ENCODE measurements at places on chromosomes 5 and 9.

- DNase-seq = no peak
These were observed 14.0 kb downstream of the MAP3K1 start for GRCh38 chr5:56829137-56829908.

DNA sequence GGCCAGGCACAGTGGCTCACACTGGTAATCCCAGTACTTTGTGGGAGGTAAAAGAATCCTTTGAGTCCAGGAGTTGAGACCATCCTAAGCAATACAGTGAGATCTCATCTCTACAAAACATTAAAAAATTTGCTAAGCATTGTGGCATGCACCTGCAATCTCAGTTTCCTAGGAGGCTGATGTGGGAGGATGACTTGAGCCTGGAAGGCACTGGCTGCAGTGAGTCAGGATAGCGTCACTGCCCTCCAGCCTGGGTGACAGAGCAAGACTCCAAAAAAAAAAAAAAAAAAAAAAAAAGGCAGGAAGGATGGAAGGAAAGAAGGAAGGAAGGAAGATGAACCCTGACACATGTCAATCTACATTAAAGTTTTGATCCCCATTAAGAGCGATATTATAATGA lies 1452.2 kb upstream of the ACO1 start:
- no peak for DNase-seq

DNA sequence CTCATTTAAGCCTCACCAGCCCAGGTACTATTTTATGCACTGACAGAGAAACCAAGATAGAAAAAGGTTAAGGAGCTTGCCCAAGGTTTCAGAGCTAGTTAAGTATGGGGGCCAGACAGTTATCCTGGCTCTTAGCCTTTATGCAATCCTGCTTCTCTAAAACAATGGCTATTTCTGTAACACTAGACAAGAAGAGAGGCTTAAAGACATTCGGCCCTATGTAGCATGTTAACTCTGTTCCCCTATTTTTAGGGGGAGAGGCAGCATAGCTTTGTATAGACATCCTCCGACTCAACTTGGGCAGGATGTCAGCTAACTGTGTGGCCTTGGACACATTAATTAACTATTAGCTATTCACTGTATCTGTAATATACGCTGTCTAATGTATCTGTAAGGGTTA lies 54.6 kb downstream of the LHFPL2 start:
- DNase-seq = no peak

DNA sequence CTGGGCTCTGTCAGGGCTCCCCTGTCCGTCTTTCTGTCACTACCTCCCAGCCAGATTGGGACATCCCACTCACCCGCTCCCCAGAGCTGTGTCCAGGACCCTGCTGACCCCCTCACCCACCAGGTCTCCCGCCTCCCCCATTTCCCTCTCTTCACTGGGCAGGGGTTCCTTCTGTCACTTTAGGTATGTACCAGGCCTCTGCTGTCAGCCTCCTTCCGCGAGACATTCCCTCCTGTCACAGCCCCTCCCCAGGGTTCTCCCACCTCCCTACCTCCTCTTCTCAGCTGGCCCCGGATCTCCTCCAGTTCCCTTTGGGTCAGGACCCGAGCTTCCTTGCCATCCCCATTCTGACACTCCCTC lies 488 bp downstream of the POLR1E start:
- DNase-seq = no peak

GRCh38 chr5:120447706-120448239 lies 16.3 kb upstream of the PRR16 start:
- no peak for DNase-seq

GRCh38 chr9:84478996-84479395 lies 138.4 kb upstream of the SLC28A3 start:
- DNase-seq = no peak

GRCh38 chr9:135851748-135852147 lies 55.6 kb downstream of the CAMSAP1 start:
- DNase-seq = no peak

DNA sequence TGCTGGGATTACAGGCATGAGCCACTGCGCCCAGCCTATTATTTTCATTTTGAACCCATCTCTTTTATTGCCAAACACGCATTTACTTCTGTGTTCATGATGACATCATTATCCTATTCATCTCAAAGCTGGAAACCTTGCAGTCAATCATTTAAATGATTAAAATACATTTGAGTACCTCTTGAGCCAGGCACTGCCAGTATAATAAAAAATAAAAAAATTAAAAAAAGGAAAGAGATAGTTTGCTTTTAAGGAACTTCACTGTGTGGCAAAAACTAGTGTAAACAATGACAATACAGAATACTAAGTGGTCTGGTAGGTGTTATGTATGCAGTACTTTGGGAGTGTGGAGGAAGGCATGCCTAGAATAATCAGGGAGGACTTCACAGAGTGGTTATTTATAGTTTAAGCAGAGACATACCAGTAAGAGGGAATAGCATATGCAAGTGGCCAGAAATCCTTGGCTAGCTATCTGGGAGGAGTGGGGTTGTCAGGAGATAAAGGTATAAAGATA lies 8.6 kb downstream of the NSD1 start:
- no peak for DNase-seq

DNA sequence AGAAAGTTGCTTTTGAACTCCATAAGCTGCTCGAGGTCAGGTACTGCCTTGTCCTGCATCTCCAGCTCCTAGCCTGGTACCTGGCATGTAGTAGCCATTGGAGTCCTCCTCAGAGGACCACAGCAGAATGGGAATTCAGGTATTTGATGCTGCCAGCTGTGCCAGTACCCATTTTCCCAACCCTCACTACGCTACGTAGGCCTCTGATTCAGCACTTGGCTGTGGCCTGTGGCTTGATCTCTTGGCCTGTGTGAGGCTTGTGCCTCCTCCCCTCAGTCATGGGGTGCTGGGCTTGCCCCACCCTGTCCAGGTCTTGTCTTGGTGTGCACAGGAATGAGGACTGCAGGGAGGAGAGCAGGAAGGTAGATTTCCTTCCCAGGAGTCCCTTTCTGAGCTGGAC lies 11.8 kb downstream of the OTULIN start:
- DNase-seq = no peak

DNA sequence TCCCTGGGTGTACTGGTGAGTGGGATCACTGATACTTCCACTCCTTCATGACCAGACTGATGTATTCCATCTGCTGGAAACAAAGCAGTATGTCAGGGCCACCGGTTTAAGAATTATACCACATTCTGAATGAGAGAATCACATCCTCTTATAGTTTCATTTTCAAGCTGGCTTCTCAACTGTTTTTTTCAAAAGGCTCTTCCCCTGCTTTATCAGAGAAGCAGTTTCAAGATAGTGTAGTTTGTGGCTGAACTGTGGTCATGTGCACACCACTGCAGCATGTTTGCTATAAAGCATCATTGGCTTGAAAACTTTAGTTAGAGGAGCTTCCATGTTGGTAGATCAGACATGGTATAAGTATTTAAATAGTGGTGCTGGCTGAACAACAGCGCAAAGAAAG lies 450.5 kb upstream of the CDH10 start:
- DNase-seq = no peak

GRCh38 chr9:110762783-110763182 lies 94.2 kb downstream of the MUSK start:
- no peak for DNase-seq

GRCh38 chr5:74953937-74954720 lies 87.9 kb upstream of the FAM169A start:
- no peak for DNase-seq

GRCh38 chr5:20522905-20523482 lies 535.0 kb upstream of the CDH18 start:
- DNase-seq = no peak

DNA sequence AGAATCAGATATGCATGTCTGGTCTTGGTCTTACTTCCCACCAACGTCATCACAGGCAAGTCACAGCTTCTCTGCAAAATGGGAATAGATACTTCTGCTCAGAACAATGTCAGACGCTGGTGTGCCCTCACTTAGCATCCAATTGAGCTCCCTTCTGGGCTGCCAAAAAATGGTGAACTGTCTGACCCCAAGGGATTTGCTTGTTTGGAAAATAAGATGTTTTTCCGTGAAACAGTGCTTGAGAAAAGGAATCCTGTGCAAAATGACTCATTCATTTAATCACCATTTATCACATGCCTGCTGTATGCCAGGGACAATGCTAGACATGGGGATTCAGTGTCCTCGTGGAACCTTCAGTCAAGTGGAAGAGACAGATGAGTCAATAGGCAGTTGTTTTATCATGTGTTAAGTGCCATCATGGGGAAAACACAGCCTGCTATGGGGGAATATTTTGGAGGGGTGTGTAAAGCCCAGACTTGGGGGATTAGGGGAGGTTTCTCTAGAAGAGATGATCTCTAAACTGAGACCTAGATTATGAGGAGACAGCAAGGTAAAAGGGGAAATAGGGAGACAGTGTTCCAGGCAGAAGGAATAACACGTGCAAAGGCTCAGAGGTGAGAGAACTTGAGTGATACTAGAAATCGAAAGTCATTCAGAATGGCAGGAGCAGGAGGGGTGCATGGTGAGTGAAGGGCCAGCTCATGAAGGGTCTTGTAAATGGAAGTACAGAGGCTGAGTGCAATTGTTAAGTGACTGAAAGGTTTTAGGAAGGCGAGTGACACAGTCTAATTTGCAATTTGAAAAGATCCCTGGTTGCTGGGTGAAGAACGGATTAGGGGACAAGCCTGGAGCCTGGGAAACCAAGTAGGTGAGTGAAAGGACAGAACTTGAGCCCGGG lies 3.9 kb downstream of the NIPAL4 start:
- no peak for DNase-seq

GRCh38 chr5:157265714-157266285 lies at the start of gene CYFIP2:
Gene CYFIP2, plus strand, starts transcription at chr5:157266123. Its CDS starts 19,239 bp downstream, at chr5:157285362.
- DNase-seq = peak; percentile 68

GRCh38 chr5:181028032-181028819 lies 11.8 kb upstream of the BTNL9 start:
- DNase-seq = no peak

- DNase-seq = no peak
These were observed 4.9 kb downstream of the DAPK1 start for GRCh38 chr9:87502391-87503221.

DNA sequence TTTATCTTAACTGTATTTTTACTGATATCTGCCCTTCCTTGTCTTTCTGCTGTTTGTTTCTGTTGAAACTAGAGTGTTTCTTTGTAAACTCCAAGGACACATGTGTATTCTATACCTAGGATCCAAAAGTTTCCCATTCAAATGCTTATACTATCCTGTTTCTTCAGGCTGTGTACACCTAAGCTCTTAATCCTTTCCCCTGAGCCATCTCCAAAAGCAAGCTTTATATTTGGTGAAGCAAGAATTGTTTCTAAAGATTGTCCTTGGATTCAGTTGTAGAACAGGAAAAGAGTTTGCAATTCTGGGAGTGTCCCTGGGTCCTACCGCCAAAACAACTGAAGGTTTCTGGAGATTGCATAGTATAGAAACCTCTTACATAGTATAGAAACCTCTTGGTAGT lies 65.9 kb downstream of the CWC27 start:
- DNase-seq = no peak

GRCh38 chr9:18834740-18835361 lies 198.2 kb downstream of the SAXO1 start:
- no peak for DNase-seq

DNA sequence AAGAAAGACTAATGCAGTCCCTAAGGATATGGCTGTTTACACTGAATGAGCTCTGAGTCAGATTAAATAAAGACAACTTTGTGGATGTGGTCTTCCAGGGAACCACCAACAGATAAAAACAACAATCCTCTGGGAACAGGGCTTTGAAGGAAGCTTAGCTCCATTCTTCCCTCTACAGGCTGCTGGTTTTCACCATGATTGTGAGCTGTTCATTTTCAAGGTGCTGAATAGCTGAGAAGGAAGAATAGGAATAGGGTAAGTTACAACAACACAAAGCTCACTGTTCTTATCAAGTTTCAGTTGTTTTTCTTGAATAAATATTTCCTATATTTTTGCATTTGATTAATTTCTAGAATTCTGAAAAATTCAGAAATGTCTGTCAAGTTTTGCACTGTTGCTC lies 25.9 kb upstream of the PTAR1 start:
- DNase-seq = no peak

- no peak for DNase-seq
These were observed 80.7 kb downstream of the PPARGC1B start for GRCh38 chr5:149810856-149811255.

DNA sequence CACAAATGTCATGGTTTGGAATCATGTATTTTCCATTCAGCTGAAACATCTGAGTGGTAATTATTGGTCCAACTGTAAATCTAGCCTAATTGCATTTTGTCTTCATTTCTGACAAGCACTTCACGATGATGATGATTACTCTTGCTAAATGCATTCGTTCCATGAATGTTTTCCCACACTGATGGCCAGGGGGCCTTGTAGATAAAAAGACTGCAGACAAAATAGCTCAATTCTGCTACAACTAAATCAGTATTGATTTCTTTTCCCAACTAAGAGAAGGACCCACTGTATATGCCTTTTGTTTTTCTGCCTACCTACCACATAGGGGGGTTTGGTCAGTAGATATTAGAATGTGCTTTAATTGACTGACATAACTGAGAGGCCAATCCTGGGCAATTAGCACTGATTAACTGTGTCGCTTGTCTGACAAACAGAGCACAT lies 1351.3 kb upstream of the NUDT12 start:
- no peak for DNase-seq

DNA sequence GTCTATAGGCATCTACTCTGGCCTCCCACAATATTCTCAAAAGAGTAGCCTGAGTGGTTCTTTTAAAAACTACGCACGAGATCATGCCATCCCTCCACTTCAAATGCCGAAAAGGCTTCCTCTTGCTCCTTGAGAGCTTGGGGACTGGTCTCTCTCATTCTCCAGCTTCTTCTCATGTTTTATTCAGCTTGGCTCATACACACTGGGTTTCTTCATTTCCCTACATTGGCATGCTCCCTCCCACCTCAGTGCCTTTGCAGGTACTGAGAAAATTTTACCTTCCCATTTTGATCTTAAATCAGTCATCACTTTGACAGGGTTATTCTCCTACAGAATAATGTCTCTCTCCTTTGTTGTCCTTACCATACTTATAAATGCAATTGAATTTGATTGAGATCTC lies 20.4 kb downstream of the PRLR start:
- no peak for DNase-seq

DNA sequence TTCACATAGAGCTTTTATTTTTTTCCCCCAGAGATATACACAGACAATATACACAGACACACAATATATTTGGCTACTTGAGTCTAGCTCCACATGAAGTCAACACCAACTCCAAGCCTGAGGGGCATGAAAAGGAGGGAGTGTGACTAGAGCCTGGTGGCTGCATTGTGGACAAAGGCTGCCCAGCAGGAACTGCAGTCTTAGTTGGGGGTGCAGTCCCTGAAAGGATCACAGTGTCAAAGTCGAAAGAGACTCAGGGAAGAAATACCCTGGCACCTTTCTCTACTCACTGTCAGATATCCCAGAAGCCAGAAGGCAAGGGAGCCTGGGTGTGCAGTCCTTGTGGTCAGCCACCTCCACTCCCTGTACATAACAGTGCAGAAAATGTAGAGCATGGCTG lies 231.6 kb upstream of the RPS23 start:
- no peak for DNase-seq

- no peak for DNase-seq
These were observed 7.6 kb upstream of the ADGRV1 start for GRCh38 chr5:90550963-90551362.

GRCh38 chr9:21685502-21685901 lies 116.9 kb upstream of the MTAP start:
- DNase-seq = no peak

GRCh38 chr5:92694067-92694466 lies 887.0 kb downstream of the NR2F1-AS1 start:
- DNase-seq = no peak

GRCh38 chr5:29568028-29568427 lies 1625.5 kb upstream of the CDH6 start:
- DNase-seq = no peak
